ENCODE measurements at places on chromosomes 16 and 17.
A peak's percentile ranks its signal among the peaks of the same experiment; 100 is the strongest.

GRCh38 chr17:81383504-81384421 is 11.5 kb upstream of the BAHCC1 start:
- DNase-seq: no peak

GRCh38 chr17:34356194-34356593 is at the start of gene CCL13:
CCL13 (plus strand) TSS chr17:34356480; CDS start chr17:34356527, 47 bp downstream.
- no peak for DNase-seq

GRCh38 chr17:29341726-29342125 is 47.8 kb upstream of the NUFIP2 start:
- no peak for DNase-seq

DNA sequence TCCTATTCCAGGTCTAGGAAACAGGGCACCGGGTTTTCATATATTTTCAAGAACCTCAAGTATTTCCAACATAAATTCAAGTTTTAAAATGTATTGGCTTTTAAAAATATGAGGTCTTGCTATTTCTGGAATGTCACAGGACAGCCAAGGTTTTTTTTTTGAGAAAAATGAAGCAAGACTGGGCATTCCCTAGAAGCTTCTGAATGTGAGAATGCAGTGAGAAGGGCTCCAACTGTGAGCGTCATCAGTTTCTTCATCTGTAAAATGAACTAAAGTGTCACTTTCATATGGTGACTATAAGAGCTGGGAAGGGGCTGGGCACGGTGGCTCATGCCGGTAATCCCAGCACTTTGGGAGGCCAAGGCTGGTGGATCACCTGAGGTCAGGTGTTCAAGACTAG is 455.8 kb upstream of the MAF start:
- no peak for DNase-seq

DNA sequence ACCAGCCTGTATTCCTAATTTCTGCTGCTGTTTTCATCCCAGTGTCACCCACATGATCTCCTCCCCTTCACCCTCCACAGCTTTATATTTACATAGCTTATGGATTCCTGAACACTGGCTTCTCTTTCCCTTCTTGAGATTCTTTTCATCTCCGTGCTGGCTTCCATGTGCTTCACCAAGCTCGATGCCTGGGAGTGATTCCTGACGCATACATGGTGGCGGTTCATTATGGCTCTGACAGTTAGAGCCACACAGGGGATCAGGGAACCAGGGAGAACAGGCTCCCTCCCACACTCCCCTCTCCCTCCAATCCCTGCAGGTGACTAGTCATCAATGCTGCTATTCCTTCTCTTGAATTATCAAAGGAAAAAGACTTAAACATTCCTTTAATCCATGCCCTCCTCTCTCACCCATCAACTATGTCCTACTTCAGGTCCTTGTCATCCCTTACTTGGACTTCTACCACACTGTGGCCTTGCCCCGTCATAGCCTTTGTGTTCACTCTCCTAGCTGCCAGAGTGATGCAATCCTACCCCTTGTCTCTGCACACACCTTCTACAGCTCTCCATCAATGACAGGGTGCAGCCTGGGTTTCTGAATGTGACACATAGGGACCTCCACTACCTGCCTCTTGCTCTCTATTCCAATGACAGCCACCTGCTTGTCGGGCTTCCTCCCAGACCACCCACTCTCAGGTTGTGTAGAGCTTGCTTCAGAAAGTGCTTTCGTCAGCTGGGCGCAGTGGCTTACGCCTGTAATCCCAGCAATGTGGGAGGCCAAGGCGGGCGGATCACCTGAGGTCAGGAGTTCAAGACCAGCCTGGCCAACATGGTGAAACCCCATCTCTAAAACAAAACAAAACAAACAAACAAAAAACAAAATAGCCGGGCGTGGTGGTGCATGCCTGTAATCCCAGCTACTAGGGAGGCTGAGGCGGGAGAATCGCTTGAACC is 43.6 kb downstream of the MYH13 start:
- no peak for DNase-seq

- DNase-seq: no peak
These were observed 3.1 kb downstream of the MT1E start for GRCh38 chr16:56628486-56629350.

DNA sequence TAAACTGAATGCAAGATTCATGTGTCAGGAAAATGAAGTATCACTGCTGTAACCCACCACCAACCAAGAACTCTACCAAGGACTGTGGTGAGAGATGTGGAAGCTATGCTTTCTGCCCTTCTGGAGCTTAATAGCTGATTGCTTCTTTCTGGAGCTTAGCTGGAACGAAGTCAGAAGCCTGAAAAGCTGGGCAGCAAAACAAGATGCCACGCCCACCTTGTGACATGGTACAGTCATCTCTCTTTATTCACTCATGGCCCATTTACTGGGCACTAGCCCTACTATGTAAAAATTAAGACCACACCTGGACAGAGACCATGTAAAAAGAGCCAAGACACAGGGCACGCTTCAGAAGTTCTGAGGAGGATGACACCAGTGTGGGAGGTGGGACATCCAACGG is 48.1 kb downstream of the TEX2 start:
- DNase-seq: no peak

- no peak for DNase-seq
These were observed 30.7 kb downstream of the NPTX1 start for GRCh38 chr17:80445726-80446110.

- no peak for DNase-seq
These were observed 58.4 kb downstream of the NXN start for GRCh38 chr17:921161-921560.

GRCh38 chr17:41008811-41009210 is at the start of gene KRTAP3-1:
KRTAP3-1 (minus strand) TSS chr17:41009128; CDS start chr17:41009074, 54 bp downstream.
- DNase-seq: no peak

DNA sequence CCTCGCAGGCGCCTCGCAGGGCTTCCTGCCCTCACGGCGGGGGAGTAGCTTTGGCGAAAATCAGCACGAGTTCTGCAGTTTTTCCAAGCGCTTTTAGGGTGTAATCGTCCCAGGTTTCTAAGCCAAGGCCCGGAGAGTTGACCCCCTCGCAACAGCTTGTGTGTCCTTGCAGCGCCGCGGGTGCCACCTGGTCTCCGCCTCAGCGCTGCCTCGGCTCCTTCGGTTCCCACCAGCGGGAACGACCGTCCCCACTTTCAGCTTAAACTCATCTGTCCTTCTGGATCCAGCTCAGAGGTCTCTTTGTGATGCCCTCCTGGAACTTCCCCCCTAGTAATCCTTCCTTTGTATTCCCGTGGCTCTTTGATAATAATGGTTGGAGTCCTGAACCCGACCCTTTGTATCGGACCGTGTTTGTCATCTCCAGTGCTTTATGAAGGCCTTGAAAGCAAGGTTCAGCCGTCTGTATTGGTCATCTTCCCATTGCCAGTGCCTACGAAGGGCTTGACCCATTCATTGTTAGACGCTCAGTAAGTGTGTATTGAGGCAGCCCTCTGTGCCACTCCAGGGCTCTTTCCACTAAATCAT is 858 bp upstream of the SMARCE1 start:
- no peak for DNase-seq

DNA sequence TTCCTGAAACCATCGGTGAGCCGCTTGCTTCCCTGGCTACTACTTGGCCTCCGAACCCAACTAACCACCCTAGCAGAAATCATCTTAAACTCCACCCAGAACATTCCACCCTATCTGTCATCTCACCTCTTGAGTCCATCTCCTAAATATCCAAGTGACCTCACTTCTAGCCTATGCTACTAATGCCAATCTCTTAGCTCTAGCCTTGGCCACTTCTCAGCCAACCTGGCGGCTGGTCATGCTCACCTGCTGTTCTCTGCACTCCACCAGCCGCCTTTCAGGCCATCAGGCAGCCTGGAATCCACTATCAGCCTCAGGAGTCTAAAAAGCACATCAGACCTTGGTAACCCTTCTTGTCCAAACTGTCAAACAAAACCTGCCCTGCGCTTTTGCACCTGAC is 11.9 kb upstream of the CYTH1 start:
- no peak for DNase-seq

- no peak for DNase-seq
These were observed at the start of gene USP22 for GRCh38 chr17:21042458-21043295. USP22 (minus strand) TSS chr17:21043011; CDS start chr17:21042835, 176 bp downstream.

- DNase-seq: no peak
These were observed 515 bp downstream of the SUMO2 start for GRCh38 chr17:75182319-75182568.

DNA sequence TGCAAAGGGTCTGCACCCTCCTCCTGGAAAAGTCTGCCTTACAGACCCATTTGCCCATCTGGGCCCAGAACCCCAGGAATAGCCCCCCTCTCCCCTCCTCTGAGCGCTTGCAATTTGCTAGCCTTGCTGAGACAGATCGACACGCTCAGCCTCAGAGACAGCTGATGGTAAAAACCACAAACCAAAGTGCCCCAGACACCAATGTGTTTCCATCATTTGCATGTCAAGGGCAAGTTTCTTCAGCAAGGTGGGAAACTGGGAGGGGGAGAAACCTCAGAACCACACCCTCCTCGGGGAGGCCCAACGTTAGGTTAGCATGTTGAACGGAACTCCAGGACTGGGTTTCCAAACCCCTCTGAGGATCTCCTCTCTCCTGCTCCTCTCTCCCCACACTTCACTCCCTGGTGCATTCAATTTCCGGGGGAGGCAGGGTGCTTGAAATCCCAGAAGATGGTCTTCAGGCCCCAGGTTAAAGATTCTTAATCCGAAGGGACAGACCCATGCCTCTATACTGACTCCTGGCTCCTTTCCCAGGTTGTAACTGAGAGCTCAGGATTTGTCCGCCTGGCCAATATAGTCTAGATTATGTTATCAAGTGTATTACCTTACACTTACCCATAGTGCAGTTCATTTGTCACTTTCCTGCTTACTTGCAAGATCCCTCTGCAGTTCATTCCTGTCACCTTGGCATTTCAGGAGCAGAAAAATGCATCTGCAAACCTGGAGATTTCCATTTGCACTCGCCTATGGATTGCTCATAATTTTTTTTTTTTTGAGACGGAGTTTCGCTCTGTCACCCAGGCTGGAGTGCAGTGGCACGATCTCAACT is 1.3 kb upstream of the CUEDC1 start:
- peak; percentile 37 for DNase-seq

GRCh38 chr17:81910840-81911276 is 341 bp downstream of the PCYT2 start:
- DNase-seq: no peak

- DNase-seq: no peak
These were observed 58.5 kb downstream of the XYLT1 start for GRCh38 chr16:17412221-17412620.

GRCh38 chr17:21211825-21212479 is 2.0 kb downstream of the TMEM11 start:
- no peak for DNase-seq

- no peak for DNase-seq
These were observed 1.7 kb upstream of the THRA start for GRCh38 chr17:40060887-40061608.

DNA sequence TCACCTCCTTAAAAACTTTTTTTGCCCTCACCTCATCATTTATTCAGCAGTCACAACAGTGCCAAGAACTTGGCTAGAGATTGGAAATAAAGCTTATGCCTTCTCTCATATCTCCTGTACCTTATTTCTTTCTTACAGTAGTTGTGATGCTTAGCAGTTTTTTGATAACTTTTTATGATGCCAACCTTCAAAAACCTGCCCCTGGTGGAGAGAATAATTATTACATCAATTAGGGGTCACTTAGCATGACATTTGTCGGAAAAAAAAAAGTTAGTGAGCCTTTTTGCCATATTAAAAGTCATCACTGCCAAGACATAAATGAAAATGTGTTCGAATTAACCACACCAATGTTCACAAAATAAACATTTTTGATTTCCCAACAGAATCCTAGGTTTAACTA is 296.6 kb downstream of the WWOX start:
- DNase-seq: no peak

GRCh38 chr16:11949527-11949926 is 7.7 kb upstream of the NPIPB2 start:
- DNase-seq: no peak

GRCh38 chr17:49201481-49201927 is 8.9 kb downstream of the GNGT2 start:
- no peak for DNase-seq

DNA sequence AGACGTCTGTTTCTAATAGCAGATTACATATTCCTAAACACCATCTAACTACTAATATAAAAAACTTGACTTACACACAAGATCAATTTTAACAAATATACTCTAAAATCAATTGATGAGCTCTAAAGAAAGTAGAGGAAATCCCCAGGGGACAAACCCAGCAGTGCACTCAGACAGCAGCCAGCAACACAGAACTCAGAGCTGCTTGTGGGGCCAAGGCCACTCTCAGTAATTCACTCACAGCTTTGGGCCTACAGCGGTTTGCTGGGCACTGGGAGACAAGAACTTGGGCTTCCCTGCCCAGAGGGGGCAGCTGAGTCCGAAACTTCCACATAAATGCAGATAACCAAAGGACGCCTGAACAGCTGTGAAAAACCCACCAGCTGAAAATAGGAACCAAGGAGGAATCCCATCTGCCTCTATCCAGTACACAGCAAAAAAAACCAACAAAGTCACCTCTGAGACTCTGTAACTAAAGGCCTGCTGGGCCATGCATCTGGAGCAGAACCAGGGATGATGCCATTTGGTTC is 21.4 kb downstream of the NPLOC4 start:
- no peak for DNase-seq

DNA sequence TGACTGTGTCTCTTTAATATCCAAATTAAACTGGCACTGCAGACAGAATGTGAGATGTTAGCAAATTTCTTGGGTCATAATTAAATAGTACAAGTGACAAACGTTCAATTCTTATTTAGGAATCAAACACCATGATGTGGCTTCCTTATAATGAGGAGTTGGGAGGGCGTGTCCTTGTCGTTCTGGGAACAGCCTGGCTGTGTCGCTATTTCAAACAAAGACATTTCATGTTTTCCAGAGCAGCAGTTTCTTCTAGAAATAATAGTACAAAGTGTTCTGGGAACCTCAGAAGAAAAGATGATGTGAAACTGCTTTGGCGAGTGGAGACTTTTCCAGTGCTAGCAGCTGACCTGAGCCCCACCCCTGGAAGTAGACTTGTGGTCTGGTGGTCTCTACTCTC is 301.7 kb upstream of the N4BP1 start:
- no peak for DNase-seq

DNA sequence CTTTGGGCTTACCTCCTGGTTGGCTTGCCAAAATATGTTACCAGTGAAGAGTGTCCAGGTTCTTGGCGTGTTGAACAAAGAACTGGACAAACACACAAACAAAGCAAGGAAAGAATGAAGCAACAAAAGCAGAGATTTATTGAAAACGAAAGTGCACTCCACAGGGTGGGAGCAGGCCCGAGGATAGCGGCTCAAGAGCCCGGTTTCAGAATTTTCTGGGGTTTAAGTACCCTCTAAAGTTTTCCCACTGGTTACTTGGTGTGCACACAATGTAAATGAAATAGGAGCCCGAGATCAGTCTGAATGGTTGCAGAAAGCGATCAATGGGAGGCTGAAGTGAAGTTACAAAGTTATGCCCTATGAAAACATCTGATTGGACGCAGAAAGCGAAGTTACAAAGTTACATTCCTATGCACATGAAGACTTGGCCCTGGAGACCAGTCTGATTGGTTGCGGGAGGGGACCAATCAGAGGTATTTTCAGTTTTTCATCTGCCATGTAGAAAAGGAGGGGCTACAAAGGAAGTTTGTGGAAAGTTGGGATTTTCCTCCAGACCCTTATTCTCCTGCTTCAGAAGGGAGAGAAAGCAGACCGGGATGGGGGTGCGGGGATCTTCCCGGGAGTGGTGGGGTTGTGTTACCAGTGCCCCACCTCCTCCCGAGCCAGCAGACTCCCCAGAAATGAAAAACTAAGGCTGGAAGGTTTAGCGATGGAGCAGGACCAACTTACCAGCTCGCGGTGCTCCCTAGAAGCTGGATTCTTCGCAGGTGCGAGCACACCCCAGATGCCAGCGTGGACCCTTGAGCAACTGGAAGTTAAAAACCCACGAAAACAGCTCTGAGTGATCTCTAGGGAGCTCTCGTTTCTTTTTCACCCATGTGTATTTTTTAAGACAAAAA is at the start of gene SLFN12:
Gene SLFN12, minus strand, starts transcription at position 325 of the 899 bp plus-strand sequence. CDS start 9,472 bp downstream, outside the sequence.
- DNase-seq: peak; percentile 34
